Right atrium auricular region (tissue), 2 donors: ENCODE measurements at places on chromosomes 11 and 22. TPM values are rescaled to one million over a fixed set of nuclear protein-coding genes. Genes with fewer than 3 reads are reported as not detected.

The SCGB1D1 gene
- not detected for total RNA-seq

The BRSK2 gene
- 0.19 TPM for total RNA-seq

The C22orf31 gene
- not detected for total RNA-seq

The GAL3ST1 gene
- total RNA-seq, result 1.7 TPM

GRCh38 chr11:86636275-86636674 is 36.1 kb downstream of the ME3 start:
- H3K4me1 ChIP-seq, result no peaks in the 10 kb centered on the region
- no peaks in the 10 kb centered on the region for H3K27me3 ChIP-seq
- no peak overlapping the region for H3K4me3 ChIP-seq
- H3K27ac ChIP-seq, result no peak overlapping the region

- H3K4me3 ChIP-seq, result no peak overlapping the region
- peaks cover 12% of the 10 kb centered on the region for H3K4me1 ChIP-seq
- DNase-seq, result no peak
- no peaks in the 10 kb centered on the region for H3K27me3 ChIP-seq
Observed at GRCh38 chr11:128563942-128564641, 23.3 kb downstream of the ETS1 start.

DNA sequence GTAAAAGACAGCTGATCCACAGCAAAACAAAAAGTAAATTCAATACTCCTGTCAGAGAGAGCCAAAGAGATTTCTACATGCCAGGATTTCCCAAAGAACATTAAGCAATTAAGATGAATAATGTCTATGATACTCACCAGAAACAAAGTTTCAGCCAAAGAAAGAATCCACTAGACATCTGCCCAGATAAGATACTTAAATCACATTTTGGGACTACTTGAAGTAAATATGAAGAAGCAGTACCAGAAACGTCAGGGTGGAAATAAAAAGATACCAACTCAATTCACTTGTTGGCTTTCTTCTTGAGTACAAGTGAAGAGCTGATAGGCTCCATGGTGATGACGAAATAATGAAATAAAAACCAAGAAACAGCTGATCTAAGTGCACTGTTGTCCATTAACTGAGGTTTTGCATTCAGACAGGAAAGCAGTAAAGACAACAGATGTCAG is 31.6 kb upstream of the ARHGAP32 start:
- no peak for DNase-seq
- H3K36me3 ChIP-seq, result no peaks in the 10 kb centered on the region
- no peaks in the 10 kb centered on the region for H3K27me3 ChIP-seq
- no peak overlapping the region for H3K4me3 ChIP-seq

- no peaks in the 10 kb centered on the region for H3K27me3 ChIP-seq
- no peaks in the 10 kb centered on the region for H3K4me1 ChIP-seq
- DNase-seq, result no peak
- H3K27ac ChIP-seq, result peak overlapping the region; percentile 82
- peak overlapping the region; percentile 94 for H3K4me3 ChIP-seq
- H3K36me3 ChIP-seq, result peaks cover 32% of the 10 kb centered on the region
Observed at GRCh38 chr11:67302571-67303131, 679 bp upstream of the SSH3 start.

- H3K27me3 ChIP-seq, result no peaks in the 10 kb centered on the region
- DNase-seq, result peak; percentile 36
- no peaks in the 10 kb centered on the region for H3K4me1 ChIP-seq
- no peaks in the 10 kb centered on the region for H3K36me3 ChIP-seq
- no peak overlapping the region for H3K27ac ChIP-seq
- no peak overlapping the region for H3K4me3 ChIP-seq
Observed at GRCh38 chr11:116698080-116698479, 74.7 kb downstream of the BUD13 start.

- H3K27ac ChIP-seq, result no peak overlapping the region
- DNase-seq, result no peak
- H3K27me3 ChIP-seq, result no peaks in the 10 kb centered on the region
- no peaks in the 10 kb centered on the region for H3K36me3 ChIP-seq
Observed at GRCh38 chr11:86444981-86445380, 70.3 kb downstream of the CCDC81 start.

DNA sequence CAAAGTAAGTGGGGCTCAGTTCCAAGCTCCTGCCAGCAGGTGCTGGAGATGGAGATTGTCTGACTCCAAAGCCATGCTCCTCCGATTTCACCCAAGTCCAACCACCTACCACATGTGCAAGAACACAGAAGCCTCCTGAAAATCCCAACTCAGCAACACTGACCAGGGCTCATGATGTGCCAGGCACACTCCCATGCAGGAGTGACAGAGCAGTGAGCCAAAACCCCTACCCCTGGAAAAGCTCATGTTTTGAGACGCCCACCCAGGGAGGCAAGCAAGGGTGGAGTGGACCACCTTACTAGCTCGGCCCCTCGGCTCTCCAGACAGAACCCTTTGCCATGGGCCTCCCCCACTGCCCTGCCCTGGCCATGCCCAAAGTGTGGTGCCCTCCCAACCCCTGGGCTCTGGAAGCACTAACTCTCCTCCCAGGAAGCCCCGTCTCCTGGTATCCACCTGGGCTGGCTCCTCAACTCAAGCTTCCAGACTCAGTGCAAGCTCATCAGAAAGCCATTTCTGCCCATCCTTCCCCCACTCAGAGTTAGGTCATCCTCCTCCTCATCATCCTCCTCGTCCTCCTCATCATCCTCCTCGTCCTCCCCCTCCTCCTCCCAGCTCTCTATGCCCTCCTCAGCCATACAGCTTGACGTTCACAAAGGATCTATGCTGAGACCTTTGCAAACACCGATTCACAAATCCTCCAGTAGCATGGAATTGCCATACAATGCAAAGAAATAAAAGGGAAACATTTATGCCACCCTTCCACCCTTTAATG is 154.9 kb downstream of the MPPED1 start:
- H3K27ac ChIP-seq, result no peak overlapping the region
- no peaks in the 10 kb centered on the region for H3K27me3 ChIP-seq
- no peak for DNase-seq
- H3K4me3 ChIP-seq, result no peak overlapping the region
- no peaks in the 10 kb centered on the region for H3K36me3 ChIP-seq

DNA sequence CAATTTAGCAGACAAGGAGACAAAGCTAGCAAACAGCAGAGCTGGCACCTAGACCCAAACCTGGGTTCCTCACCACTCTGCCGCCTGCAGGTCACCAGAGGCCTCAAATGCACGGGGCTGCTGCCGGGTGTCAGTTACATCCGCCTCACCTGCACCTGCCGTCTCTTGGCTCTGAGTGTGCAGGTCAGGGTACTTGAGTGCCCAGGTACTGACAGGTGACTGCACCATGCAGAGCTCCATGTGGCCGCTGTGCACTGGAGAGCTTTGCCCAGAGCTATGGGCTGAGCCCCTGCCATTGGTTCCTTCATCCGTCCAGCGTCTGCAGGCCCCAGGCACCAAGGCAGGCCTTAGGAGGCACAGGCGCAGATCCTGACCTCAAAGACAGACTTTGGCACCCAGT is 35.0 kb downstream of the PDGFB start:
- H3K4me3 ChIP-seq, result no peak overlapping the region
- no peak for DNase-seq
- no peaks in the 10 kb centered on the region for H3K27me3 ChIP-seq
- no peaks in the 10 kb centered on the region for H3K4me1 ChIP-seq
- no peaks in the 10 kb centered on the region for H3K36me3 ChIP-seq
- no peak overlapping the region for H3K27ac ChIP-seq

- peaks cover 18% of the 10 kb centered on the region for H3K36me3 ChIP-seq
- H3K27me3 ChIP-seq, result no peaks in the 10 kb centered on the region
- no peak for DNase-seq
- H3K4me3 ChIP-seq, result no peak overlapping the region
Observed at GRCh38 chr22:29998627-29999384, 81.5 kb upstream of the HORMAD2 start.

DNA sequence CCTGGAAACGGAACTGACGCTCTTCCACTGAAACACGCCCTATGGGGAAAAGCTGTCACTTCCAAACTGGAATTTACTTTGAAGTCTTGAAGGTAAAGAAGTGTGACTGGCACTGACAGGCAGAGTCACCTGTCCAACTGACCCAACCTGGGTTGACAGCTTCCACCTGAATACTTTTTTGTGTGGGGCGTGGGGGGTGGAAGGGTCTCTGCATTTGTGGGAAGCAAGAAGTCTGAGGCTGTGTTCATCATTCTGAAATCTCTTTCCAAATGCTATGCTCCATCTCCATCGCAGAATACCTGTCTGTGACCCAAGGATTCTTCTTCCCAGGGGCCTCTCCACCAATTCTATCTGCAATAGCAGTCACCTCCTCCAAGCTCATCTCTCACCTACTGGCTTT is 7.8 kb downstream of the IFT27 start:
- H3K4me1 ChIP-seq, result no peaks in the 10 kb centered on the region
- DNase-seq, result no peak
- no peak overlapping the region for H3K27ac ChIP-seq
- no peaks in the 10 kb centered on the region for H3K27me3 ChIP-seq
- no peak overlapping the region for H3K4me3 ChIP-seq

DNA sequence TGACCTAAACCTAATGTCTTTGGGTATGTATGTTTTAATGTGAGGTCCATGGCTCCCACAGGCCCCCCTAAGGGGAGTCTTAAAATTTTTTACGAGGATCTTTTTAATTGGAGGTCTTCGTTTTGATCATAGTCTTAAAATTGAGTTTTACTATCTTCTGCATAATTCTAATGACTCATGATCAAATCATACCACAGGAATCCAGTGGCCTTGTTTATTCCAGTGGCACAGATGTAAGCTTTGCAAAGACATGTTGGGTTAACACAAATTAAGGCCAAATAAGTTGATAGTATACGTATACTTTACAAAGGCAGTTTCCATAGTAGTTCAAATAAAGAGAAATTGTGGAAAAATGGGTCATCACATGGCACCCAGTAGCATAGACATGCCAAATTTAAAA is 33.9 kb upstream of the FJX1 start:
- no peaks in the 10 kb centered on the region for H3K27me3 ChIP-seq
- DNase-seq, result no peak
- no peaks in the 10 kb centered on the region for H3K4me1 ChIP-seq
- H3K4me3 ChIP-seq, result no peak overlapping the region
- no peaks in the 10 kb centered on the region for H3K36me3 ChIP-seq
- H3K27ac ChIP-seq, result no peak overlapping the region

GRCh38 chr22:47055461-47055860 is 293.0 kb downstream of the TBC1D22A start:
- H3K27ac ChIP-seq, result no peak overlapping the region
- no peaks in the 10 kb centered on the region for H3K4me1 ChIP-seq
- no peak overlapping the region for H3K4me3 ChIP-seq
- H3K27me3 ChIP-seq, result no peaks in the 10 kb centered on the region
- peaks cover 4% of the 10 kb centered on the region for H3K36me3 ChIP-seq

GRCh38 chr11:62484352-62484751 is 62.3 kb downstream of the AHNAK start:
- no peaks in the 10 kb centered on the region for H3K27me3 ChIP-seq
- H3K4me1 ChIP-seq, result peaks cover 10% of the 10 kb centered on the region
- H3K36me3 ChIP-seq, result no peaks in the 10 kb centered on the region
